Activated CD4-positive, alpha-beta T cell treated with anti-CD3 and anti-CD28 coated beads, Interleukin-2, amount 50 U/mL, for 16 hours (primary cell): ENCODE measurements at places on chromosomes 16 and 17.

- DNase-seq, result no peak
Observed at GRCh38 chr17:62111562-62112171, 46.6 kb upstream of the MED13 start.

DNA sequence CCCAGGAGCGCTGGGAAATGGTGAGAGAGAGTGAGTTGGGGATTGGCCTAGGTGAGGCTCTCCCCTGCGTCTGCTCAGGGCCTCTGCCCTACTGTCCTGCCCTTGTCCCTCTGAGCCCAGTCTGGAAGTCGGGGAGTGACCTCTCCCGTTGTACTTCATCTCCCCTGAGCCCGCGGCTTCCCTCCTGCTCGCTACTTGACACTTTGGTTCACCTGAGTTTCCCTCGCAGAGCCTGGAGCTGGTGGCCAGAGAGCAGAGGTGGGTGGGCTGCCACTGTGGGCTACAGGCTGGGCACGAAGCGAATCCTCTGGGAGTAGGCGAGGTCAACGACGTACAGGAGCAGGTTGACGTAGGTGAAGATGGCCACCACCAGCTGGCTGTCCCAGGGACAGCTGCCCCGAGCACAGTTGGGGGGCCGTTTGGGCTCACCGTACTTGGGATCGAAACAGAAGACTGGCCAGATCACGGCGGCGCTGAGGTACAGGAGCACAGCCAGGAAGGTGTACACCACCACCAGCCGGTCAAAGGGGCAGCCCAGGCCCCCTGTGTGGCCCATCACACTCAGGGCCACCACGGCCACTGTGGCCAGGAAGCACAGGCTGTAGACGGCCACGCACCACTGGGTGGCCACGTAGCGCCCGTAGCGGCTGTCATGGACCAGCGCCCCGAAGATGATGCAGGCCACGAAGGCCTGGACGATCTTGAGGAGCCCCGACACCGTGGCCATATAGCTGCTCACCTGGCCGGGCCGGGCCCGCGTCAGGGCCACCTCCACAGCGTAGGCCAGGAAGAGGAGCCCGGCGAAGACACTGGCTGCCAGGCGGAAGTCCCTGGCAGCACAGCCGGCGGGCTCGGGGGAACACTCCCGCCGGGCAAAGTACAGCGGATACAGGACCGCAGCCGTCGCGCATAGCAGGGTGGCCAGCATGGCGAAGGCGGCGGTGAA, 3.7 kb upstream of the PYCR1 start:
- DNase-seq, result no peak

- DNase-seq, result no peak
Observed at GRCh38 chr16:68972013-68972412, 128.7 kb downstream of the TANGO6 start.

DNA sequence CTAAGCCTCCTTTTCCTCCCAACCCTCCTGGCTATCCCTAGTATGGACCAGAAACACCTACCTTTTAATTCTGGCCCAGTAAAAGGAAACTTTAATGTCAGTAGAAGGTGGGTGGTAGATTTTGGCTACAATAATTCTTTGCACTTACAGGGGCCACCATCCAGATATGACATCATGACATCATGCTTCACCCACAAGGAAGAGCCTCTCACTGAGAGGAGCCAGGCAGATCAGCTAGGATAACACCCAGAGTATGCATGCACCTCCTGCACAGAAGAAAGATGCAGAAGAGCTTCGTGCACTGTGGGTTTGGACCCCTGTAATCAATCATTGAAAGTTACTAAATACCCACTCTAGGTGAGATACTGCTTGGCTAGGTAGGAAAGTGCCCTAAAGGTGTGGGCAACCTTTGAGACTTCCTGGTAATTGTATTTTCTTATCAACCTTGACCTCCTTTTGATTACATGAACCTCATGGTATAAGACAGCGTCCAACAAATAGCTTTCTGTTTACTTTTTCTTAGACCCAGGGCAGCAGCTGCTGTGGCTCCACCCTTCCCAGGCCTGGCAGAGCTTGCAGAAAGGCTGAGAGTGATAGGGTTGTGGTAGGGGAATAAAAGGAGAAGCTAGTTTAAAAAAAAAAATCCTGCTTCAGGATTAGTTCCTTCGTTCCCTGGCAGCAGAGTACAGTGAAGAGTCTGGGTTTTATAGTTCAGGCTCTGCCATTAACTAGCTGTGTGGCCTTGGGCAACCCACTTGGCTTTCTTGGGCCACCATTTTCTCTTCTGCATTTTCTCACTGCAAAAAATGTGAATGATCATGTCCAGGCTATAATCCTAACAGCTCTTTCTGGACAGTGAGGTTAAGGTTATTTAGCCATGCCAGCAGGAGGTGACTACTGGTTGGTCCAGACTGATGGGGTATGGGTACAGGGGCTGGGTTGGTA, 6.2 kb downstream of the MAP3K14 start:
- DNase-seq, result no peak

DNA sequence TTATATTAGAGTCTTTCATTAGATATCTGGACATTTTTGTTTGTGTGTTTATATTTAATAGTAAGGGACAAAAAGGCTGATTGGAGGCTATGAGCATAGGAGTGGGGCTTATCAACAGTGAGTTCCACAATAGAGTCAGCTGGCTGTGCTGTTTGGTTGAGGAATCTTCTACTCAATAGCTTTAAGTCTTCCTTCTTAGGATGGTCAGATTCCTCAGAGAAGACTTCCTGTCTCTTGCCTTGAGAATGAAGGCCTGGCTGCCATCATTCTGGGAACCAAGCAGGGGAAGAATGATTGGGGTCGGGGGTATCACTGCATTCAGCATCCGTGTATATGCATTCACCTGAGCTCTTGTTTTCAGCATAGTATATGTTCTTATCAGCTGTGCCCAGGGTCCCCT, 31.9 kb upstream of the ABCC11 start:
- DNase-seq, result no peak

DNA sequence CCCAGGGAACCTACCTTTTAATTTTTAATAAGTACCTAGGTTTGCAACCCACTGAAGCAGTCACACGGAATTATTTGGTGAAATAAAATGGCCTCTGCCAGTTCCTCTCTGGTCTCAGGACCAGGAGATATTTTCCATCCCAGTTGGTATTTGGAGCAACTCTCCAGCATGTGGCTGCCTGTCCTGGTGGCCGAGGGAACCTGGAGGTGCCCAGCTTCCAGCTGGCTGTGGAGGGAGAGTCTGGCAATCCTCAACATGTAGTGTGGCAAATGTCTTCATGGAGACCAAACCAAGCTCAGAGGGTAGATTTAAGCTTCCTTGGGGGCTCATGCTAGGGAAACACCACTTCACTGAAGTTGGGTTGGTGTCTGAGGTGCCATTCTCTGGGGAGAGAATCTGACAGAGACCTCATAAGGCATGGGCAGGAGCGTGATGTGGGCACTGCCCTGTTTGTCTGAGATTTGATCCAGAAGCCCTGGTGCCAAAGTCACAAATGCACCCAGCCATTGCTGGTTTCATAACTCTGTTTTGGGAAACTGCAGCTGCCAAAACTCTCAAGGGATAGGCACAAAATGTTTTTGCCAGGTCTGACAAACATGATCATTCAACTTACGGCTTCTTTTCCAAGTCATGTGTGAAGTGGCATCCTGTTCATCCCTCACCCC, 2.8 kb downstream of the MT1X start:
- DNase-seq, result no peak

- no peak for DNase-seq
Observed at GRCh38 chr16:17696616-17697015, 225.9 kb upstream of the XYLT1 start.

- DNase-seq, result no peak
Observed at GRCh38 chr17:58279016-58279711, 1.6 kb downstream of the MPO start.

- no peak for DNase-seq
Observed at GRCh38 chr17:74252211-74252610, 21.8 kb upstream of the DNAI2 start.

DNA sequence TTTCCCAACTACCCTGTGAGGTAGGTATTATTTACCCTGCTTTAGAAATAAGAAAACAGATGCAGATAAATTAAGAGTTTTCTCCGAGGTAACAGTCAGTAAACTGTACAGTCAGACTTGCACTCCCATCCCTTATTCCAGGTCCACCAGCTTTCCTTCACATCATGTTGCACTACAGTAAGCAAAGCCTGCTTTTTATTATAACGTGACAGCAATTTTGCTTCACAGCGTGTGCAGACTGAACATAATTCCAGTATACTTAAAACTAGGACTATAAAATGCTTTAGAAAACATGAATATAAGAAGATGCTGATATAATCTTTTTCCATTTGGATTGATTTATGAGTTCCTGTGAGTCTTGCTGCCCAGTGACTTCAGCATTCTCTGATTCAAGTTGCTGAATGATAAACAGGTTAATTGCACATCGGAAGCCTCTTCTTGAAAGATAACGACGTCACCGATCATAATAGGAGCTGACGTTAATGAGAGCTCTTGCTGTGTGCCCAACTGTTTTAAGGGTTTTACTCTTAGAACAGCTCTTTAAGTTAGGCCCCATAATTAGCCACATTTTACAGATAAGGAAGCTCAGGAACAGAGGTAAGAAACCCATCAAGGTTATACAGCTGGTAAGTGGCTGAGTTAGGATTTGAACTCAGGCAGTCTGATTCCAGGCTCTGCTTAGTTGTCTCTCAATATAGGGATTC, 1.4 kb downstream of the LIG3 start:
- DNase-seq, result no peak
